ENCODE measurements at places on chromosomes 11 and 22. TPM values are rescaled to one million over a fixed set of nuclear protein-coding genes. Genes with fewer than 3 reads are reported as not detected.

C22orf15 gene
- 0.38 TPM for polyA plus RNA-seq

KRTAP5-10 gene
- not detected for polyA plus RNA-seq

DNA sequence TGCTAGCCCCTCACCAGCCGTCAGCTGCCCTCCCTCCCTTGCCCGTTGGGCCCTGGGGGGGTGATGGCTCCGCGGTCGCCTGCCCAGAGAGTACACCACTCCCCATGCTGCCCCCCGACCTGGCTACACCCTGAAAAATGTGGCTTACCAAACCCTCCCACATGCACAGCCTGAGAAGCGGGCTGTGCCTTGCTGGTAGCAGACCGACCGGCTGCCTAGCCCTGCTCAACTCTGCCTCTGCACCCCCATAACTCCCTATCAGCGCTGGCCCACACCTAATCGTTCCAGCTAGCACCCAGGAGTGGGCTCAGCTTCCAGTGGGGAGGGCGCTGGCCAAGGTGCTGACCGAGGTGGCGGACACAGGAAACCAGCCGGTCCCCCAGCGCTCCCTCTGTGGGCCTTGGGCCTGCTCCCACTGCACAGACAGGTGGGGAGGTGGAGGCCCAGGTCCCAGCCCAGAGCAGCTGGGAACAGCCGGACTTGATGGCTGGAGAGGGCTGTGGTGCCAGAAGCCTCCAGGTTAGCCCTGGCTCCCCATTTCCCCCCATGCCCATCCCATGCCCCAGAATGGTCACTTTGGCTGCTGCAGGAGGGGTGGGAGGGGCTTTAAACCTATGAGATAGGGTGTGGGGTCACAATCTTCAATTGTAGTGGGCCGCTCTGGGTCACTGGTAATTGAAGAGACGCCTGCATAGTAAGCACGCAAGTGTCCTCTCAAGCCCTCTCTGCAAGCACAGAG, 32.1 kb upstream of the PRODH start:
- H3K27me3 ChIP-seq: no peaks in the 10 kb centered on the region
- H3K4me3 ChIP-seq: no peak overlapping the region
- H3K4me1 ChIP-seq: no peaks in the 10 kb centered on the region
- H3K36me3 ChIP-seq: no peaks in the 10 kb centered on the region
- no peak overlapping the region for H3K27ac ChIP-seq

GRCh38 chr22:40648386-40648785, 11.9 kb upstream of the MRTFA start:
- DNase-seq: no peak
- peaks cover 18% of the 10 kb centered on the region for H3K4me1 ChIP-seq
- H3K27me3 ChIP-seq: no peaks in the 10 kb centered on the region
- no peaks in the 10 kb centered on the region for H3K36me3 ChIP-seq
- no peak overlapping the region for H3K27ac ChIP-seq

- no peaks in the 10 kb centered on the region for H3K27me3 ChIP-seq
- peaks cover 29% of the 10 kb centered on the region for H3K36me3 ChIP-seq
- H3K4me3 ChIP-seq: no peak overlapping the region
- no peak for DNase-seq
Observed at GRCh38 chr11:17986711-17987220, 26.1 kb downstream of the SERGEF start.

GRCh38 chr22:36807627-36808026, 9.2 kb downstream of the PVALB start:
- H3K27me3 ChIP-seq: no peaks in the 10 kb centered on the region
- no peak overlapping the region for H3K4me3 ChIP-seq
- no peaks in the 10 kb centered on the region for H3K36me3 ChIP-seq
- H3K4me1 ChIP-seq: no peaks in the 10 kb centered on the region
- no peak for DNase-seq

DNA sequence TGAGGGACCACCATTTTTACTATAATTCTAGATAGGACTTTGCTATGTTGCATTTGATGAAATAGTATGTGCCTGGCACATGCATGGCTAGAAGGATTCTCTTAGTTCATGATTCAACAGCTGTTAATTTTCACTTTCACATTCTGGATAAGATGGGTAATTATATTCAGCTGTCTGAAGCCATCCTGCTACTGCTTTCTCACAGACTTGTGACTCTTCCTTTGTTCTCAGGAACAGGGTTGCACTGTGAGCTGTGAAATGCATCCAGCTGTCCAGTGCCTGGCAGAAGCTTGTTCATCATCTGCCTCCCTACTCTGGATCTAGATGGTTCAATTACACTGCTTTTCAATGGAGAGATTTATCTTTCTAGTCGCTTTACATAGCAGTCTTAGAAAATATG, 610.1 kb upstream of the ANO5 start:
- H3K27me3 ChIP-seq: no peaks in the 10 kb centered on the region
- no peak overlapping the region for H3K4me3 ChIP-seq
- no peak overlapping the region for H3K27ac ChIP-seq
- no peaks in the 10 kb centered on the region for H3K36me3 ChIP-seq
- no peak for DNase-seq
- no peaks in the 10 kb centered on the region for H3K4me1 ChIP-seq
